Activated CD4-positive, alpha-beta T cell treated with anti-CD3 and anti-CD28 coated beads for 24 hours (primary cell): ENCODE measurements at places on chromosomes 3 and 15.

GRCh38 chr3:2968475-2968874 is 141.7 kb downstream of the IL5RA start:
- DNase-seq = no peak

GRCh38 chr3:126751611-126752302 is 47.7 kb downstream of the CHCHD6 start:
- DNase-seq = no peak

GRCh38 chr3:4838621-4839022 is 140.6 kb upstream of the BHLHE40 start:
- no peak for DNase-seq

DNA sequence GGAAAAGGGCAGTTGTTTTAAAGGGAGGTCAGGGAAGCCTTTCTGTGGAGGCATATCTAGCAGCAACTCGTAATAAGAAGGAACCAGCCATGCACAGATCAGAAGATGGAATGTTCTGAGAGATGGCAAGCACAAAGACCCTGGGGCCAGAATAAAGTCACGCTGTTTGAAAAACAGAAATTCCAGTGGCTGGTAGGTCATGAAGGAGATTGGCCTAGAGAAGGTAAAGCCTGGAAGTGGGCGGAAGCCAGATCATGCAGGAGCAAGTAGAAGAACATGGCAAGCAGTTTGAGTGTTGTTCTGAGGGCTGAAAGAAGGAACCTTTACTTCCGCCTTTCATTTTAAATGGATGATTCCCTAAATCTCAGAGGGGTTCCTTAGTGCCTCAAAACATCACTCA is 208.1 kb upstream of the PPP2R3A start:
- no peak for DNase-seq

GRCh38 chr15:64754663-64755426 is 20.5 kb downstream of the RBPMS2 start:
- DNase-seq = no peak

DNA sequence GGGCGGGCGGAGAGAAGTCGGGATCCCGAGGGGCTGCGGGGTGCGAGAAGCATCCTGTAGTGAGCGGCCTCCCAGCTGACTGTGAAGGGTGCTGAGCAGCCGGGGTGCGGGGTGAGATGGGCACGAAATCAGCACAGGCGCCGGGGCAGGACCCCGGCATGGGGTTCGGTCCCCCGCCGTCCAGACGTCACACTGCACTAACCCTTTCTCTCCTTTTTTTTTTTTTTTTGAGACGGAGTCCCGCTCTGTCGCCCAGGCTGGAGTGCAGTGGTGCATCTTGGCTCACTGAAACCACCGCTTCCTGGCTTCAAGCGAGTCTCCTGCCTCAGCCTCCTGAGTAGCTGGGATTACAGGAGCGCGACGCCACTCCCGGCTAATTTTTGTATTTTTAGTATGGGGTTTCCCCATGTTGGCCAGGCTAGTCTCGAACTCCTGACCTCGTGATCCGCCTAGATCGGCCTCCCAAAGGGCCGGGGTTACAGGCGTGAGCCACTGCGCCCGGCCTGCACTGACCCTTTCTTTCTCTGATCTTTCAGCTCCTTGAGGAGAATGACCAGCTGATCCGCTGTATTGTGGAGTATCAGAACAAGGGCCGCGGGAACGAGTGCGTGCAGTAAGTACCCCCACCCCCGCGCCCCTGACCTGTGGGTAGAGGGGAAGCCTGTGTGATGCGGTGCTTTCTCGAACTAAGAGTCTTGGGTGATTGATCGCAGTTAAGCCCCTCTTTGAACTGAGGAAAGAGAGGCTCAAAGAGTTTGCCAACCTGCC is 513 bp downstream of the SS18L2 start:
- no peak for DNase-seq

- DNase-seq = no peak
Measured at GRCh38 chr15:101470548-101471239, 18.8 kb downstream of the PCSK6 start.

- DNase-seq = no peak
Measured at GRCh38 chr15:86915811-86916331, 836.2 kb downstream of the AGBL1 start.

DNA sequence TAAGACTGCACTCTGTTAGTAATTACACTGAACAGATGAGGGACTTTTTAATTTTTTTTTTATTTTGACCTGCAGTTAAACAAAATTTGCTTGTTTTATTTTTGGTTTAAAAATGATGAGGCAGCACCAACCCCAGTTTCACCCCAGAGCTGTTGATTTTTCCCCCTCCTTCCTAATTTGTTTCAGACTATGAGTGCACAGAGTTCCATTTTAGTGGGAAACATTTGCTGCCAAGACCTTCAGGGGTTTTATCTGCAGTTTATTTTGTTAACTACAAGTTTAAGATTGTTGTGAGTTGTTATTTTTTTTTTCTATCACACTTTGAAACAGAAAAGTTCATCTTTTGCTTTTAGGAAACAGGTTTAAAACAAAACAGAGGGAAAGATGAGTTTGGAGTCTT is 455.9 kb upstream of the NR2F2 start:
- no peak for DNase-seq

DNA sequence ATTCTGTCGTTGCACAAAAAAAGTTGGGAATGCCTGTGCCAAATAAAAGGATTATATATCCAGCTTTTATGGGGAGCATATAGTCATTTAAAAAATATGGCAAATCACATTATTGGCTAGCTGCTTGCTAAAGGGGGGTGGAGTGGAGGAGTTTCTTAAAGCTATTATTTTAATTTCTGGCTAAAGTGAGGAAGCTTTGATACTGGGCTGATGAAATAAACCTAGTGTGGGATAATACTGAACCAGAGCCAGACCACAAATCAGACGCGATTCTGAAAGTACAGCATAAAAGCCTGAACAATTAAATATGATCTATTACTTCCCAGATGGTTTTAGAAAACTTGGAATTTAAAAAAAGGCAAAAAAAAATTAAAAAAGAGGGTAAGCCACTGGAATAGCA is 14.4 kb downstream of the POLR2M start:
- no peak for DNase-seq

DNA sequence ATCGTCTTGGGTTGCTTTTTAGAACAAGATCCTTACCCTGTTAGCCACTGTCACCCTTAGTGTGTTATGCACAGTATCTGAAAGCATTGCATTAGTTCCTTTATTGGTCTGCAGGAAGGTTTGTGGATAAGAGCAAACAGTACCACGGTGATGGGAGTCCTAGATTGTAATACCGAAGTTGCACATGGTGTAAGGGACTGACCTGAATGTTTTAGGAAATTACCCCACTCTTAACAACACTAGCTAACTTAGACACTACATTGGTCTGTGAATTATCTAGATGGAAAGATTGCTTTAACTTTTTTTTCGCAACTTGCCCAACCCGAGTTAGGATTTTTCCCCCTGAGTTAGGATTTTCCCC is 1.3 kb downstream of the STT3B start:
- no peak for DNase-seq

- no peak for DNase-seq
Measured at GRCh38 chr3:94961423-94962100, 898.7 kb downstream of the NSUN3 start.
